NCI-H187 treated with DMSO at 0.1 percent for 48 hours (cell line): ENCODE measurements at places on chromosomes 1 and 21.

DNA sequence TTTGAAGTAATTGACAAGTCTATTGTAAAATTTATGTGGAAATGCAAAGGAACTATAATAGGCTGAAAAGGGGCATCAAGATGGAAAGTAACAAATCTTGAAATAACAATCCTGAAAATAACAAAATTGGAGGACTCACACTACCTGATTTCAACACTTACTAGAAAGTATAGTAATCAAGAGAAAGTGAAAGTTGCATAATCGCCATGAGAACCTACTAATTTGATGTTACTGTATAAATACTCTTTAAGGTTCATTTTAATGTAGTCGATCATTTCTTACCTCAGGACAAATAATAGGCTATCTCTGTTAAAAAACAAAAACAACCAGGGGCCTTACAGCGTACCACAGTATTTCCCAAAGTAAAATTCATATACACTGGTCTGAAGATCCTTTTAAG, 71.7 kb downstream of the EDEM3 start:
- DNase-seq: no peak

DNA sequence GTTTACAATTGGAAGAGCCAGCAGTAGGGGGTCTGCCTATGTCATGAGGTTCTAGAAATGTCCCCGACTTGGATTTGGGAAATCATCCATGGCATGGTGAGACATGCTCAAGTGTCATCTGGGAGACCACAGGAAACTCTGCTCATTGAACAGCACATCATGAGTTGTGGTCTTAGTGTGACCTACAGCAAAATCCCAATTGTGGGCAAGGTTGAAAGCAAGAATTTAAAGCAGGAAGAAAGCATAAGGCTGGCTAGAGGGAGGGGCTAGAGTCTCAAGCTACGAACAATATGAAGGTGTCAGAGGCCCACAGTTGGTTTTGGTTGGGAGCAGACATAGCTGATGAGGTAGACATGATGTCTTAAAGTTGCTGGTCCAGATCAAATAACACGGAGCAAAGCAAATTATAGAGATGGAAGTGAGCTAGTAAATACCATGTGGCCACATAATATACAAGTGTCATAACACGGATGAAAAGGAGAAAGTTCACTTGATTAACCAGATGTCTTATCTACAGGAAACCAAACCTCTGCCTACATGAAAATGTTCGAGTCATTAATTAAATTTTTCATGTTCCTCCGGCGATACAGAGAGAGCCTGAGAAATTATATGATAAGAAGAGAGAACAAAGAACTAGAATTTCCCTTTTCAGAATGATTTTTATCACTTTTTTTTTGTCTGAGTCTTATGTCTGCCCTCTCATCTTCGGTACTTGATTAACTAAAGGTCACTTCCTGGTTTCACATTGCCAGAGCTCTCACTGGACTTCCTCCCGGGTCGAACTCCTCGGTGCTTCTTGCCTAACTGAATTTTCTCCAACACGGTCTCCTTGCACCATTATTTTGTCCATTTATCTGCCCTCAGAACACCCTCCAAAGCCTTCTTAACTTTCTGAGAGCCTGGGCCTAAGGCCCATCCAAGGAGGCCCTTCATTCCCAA, 67.5 kb upstream of the DUSP10 start:
- DNase-seq: no peak

DNA sequence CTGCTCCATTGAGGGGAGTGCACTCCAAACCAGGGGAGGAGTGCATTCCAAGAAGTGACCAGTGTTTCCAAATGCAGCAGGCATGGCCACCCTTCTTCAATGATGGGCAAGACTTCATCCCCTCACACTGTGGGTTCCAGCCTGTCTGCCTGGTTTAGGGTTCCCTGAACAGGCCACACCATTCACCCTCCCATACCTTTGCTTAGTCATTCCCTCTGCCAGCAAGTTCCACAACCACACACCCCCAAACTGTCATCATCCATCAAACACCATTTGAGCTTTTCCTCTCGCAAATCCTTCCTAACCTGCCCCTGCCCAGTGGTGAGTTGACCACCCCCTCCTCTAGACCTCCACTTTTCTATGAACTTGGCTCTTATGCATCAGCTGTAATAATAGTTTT, 116.0 kb downstream of the PLPP3 start:
- no peak for DNase-seq

DNA sequence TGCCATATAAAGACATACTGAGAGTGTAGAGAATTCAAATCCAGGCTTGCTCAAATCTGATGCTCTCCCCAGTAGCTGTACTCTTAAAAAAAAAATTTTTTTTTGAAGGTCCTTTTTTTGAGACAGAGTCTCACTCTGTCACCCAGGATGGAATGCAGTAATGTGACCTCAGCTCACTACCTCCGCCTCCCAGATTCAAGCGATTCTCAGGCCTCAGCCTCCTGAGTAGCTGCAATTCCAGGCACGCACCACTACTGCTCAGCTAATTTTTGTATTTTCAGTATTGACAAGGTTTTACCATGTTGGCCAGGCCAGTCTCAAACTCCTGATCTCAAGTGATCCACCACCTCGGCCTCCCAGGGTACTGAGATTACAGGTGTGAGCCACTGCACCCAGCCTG, 28.7 kb downstream of the STYXL2 start:
- DNase-seq: no peak

GRCh38 chr1:27005166-27005530, 7.5 kb downstream of the TENT5B start:
- no peak for DNase-seq
